ENCODE measurements at places on chromosomes 4 and X.

DNA sequence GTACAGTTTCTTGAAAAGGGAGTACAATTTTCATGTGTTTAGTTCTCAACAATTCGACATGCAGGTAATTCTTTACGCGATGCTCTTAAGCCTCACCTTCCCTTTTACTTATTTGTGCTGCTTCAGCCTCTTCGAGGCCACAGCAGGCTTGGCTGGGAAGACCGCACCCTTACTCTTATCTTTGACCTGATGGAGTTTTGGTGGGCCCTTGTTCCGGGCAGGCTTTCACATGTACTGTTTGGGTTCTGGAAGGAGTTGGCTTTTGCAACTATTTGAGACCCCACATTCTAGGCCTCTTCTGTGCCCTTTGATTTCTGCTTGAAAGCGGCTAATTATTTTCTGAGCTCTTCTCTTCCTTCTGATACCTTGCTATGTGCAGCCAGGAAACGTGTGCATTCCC lies 60.2 kb downstream of the FAM193A start:
- DNase-seq, result no peak

GRCh38 chrX:88908056-88908455 lies 161.0 kb downstream of the CPXCR1 start:
- DNase-seq, result no peak

GRCh38 chr4:23413631-23414030 lies 476.2 kb downstream of the PPARGC1A start:
- DNase-seq, result no peak

- no peak for DNase-seq
These were observed 48.5 kb upstream of the MYOZ2 start for GRCh38 chr4:119087121-119087520.

DNA sequence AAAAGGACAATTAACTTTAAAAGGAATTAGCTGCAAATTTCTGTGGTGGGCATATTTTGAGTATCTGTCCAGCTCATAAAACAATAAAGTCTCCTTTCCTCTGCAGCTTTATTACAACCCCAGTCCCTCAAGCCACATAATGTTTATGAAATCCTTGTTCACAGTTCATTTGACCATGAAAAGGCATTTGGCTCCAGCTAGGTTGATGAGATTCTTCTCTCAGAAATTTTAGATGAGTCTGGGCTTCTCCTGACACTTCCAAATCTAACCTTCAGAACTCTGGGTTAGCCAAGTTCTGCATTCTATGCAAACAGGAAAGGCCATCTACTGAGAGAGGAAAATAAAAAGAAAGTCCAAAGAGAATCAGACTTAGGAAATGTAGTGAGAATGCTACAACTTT lies 156.8 kb downstream of the GRXCR1 start:
- DNase-seq, result no peak

DNA sequence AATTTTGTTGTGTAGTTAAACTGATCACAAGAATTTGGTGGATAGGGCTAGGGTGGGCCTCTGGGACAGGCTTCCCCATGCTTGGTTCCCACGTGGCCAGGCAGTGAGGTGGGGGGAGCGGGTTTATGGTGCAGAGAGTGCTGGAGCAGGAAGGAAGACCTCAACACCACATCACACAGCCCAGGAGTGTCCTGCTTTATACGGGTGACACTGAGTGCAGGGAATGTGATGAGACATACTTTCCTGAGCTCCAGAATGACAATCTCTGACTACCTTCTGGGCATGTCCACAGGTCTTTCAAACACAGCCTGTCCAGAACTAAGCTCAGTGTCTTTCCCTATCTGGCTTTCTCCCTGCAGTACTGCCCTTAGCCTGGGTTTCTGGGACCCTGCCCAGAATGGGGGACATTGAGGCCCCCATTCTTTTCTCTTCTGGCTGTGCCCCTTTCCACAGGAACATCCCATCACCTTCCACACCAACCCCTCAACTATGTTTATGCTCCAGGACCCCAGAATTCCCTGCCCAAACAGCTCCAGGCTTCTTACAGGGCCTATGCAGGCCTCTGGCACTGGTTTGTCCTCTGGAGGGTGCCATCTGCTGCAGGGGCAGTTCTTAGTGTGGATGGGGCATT lies 36.5 kb upstream of the RASL11B start:
- DNase-seq, result no peak

DNA sequence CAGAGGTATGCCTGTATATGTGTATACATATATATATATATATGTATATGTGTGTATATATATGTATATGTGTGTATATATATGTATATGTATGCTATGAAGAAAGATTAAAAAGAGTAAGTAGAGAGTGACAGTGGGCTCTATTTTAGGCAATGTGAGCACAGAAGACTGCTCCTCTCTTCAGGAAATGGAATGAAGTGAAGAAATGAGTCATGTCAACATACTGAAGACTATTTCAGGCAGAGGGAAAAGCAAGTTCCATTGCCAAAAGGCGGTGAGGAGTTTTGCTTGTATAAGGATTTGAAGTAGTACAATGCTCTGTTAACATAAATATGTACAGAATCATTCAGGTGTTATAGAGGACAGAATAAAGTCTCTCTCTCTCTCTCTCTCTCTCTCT lies 773.2 kb upstream of the FTHL17 start:
- DNase-seq, result no peak

GRCh38 chr4:128924951-128925350 lies 115.5 kb downstream of the JADE1 start:
- no peak for DNase-seq

GRCh38 chr4:109215506-109215905 lies 87.0 kb downstream of the COL25A1 start:
- no peak for DNase-seq

GRCh38 chr4:141294306-141294705 lies 73.6 kb downstream of the ZNF330 start:
- DNase-seq, result no peak

GRCh38 chr4:98565681-98566301 lies 92.6 kb downstream of the TSPAN5 start:
- DNase-seq, result no peak

DNA sequence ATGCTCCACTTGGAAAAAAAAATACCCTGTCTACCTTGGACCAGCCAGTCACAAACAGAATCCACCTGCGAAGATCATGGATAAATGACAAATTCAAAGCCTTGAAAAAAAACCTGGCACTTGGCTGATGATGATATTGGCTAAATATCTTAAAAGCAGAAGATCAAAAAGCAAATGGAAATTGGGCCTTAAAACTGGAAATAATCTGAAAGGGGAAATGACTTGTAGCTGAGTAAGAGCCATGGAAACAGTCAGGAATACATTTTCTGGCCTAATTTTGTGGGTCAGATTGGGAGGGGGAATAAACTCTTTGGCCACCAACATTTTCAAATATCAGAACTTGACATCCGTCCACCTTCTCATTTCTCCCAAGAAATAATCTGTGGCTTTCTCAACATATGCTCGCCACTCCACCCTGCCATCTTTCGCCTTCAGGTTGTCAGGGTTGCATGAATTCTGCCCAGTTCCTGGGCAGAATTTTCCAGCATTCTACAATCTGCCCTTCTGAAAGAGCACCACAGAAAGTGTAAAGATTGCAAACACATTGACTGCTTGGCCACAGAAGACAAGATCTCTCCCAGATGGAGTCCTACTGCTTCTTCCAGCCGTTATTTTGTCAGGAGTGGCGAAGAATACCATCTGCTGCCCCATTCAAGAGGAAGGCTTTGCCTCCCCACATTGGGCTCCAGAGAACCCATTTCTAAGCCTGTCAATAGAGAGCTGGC lies 1.7 kb upstream of the NDP start:
- no peak for DNase-seq

- DNase-seq, result no peak
These were observed at the start of gene HGFAC for GRCh38 chr4:3441501-3442459. Gene HGFAC (plus strand): TSS chr4:3441968. CDS start chr4:3442002, 34 bp downstream.

DNA sequence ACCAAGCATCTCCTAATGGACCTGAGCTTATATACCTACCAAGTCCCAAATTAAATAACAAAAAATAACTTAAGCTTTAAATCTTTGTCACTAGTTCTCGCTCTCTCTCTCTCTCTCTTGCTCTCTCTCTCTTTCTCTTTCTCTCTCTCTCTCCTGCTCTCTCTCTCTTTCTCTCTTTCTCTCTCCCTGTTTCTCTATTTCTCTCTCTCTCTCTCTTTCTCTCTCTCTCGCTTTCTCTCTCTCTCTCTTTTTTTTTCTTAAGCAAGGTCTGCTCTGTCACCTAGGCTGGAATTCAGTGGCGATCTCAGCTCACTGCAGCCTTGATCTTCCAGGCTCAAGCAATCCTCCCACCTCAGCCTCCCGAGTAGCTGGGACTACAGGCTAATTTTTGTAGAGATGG lies 266.6 kb downstream of the BANK1 start:
- no peak for DNase-seq

GRCh38 chr4:24794916-24795665 lies at the start of gene SOD3:
Gene SOD3 (plus strand): TSS chr4:24795573. CDS start chr4:24799522, 3,949 bp downstream.
- no peak for DNase-seq

DNA sequence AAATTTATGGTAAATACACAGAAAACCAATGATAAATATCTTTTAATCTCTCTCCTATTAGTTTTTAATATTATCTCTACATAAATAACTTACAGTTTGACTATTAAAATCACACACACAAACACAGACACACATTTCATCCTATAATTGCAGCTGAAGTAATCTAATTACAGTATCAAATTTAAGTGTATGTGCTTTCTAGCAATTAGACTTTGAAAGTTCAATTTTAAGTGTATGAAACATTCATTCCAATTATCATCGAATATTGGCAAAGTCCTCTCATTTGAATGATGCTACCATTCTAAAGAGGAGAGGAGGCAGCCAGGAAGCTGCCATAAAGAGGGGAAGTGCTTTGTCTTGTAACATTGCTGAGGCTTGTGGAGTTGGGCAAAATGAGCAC lies 221.2 kb upstream of the PABPC4L start:
- no peak for DNase-seq

DNA sequence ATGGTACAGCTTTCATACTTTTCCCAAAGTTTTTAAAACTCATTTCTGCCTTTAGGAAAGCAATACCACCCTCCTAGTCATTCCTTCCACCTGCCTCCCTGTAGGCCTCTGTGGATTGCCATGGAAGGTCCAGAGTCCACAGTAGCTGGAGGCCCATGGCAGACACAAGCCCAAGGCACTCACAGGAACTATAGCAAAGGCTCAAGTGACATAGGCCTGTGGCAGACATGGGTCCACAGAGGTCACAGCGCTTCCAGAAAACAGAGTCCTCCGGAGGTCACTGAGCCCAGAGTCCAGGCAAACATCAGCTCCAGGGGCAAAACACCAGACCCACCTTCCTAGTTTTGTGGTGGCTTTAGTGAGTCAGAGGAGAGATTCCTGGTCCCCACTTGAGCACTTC lies 147.6 kb upstream of the ATP6AP2 start:
- no peak for DNase-seq

Data from NCI-H1092 (cell line).